T follicular helper cell (primary cell): ENCODE measurements at places on chromosomes 12 and 14.

DNA sequence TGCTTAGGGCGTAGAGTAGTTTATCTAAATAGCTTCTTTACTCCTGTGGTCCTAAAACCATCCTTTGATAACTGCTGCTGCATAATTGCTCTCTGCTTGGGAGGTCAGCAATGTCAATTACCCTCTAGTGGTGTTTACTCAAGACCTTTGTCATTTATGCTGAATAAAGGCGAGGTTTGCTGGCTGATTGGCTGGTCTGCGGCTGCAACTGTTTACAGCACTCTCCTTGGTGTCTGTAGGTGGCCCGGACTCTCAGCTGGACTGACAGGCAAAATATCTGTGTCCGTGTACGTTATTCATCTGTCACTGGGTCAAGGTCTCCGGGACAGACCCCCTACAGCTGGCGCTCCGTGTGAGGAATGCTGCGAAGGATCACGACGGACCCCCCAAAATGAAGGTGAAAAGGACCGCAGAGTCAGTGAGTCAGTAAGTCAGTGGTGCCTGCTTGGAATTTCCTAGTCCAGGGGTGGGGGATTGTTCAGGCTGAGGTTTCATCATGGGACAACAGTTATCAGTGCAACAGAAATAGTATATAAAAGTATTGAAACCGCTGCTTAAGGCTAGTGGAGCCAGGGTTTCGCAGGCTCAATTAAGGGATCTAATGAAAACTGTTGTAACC is 253.3 kb upstream of the DIO2 start:
- DNase-seq = no peak

DNA sequence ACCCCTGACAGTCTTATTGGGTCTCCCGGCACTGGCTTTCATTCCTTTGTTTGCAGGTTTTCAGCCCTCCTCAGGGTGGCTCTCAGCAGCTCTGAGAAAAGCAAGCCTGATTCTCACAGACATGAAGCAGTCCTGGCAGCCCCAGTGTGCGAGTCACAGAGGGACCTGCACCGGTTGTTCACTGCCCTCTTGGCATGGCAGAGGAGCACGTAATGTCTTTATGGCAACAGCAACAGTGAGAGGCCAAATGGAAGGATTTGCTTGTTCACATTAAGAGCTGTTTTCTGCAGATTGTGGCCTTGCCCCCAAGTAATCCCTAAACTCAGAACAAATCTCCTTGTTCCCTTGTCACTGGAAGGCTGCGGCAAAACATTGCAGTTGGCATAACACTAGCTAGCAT is 3.4 kb downstream of the KCNA5 start:
- DNase-seq = no peak

- no peak for DNase-seq
These were observed 2.3 kb upstream of the CEBPE start for GRCh38 chr14:23121361-23121771.

DNA sequence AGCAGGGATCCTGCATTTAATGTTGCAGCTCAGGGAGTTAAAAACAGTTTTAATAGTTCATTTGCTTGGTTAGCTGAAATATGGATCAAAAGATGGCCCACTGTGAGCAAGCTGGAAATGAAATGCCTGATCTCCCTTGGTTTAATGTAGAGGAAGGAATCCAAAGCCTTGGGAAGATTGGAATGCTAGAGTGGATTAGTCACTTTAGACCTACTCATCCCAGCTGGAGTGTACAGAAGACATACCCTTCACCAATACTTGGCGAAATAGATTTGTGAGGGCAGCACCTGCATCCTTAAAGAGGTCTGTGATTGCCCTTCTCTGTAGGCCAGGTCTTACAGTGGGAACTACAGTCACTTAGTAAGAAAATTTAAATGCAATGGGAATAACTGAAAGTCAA is 58.0 kb upstream of the KRAS start:
- DNase-seq = no peak

DNA sequence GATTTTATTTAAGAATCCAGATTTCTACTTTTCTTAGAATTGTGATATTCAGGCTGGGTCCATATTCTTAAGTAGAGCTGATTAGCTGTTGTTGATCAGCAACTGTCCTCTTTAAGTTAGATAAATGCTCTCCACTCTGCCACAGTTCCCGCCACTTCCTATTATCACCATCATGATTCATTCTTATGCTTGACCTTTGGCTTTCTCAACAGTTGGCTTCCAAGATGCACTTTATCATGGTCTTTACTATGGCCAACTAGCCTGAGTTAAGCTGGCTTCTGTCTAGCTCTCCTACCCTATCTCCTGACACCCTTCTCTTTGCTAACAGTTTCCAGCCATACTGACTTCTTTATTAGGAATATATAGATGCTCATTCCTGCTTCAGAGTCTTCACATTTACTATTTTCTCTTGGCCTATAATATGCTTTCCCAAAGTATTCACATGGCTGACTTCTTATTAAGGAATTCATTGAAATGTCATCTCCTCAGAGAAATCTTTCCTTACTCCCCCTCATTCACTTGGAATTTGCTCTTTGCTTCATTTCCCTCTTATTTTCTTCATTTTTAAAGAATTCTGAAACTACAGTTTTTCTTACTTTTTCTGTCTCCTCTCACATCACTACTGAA is 149.0 kb upstream of the IGF1 start:
- no peak for DNase-seq

DNA sequence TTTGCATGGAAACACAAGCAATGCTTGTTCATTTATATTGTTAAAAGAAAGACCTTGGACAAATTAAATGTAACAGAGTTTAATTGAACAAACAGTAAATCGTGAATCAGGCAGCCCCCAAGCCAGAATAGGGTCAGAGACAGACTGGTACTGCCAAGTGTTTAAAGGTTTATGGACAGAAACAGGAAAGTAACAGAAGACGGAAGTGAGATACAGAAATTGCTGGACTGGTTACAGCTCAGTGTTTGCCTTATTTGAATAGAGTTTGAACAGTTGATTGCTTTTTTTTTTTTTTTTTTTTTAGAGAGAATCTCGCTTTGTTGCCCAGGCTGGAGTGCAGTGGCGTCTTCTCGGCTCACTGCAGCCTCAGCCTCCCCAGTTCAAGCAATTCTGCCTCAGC is 50.3 kb downstream of the DAO start:
- no peak for DNase-seq

DNA sequence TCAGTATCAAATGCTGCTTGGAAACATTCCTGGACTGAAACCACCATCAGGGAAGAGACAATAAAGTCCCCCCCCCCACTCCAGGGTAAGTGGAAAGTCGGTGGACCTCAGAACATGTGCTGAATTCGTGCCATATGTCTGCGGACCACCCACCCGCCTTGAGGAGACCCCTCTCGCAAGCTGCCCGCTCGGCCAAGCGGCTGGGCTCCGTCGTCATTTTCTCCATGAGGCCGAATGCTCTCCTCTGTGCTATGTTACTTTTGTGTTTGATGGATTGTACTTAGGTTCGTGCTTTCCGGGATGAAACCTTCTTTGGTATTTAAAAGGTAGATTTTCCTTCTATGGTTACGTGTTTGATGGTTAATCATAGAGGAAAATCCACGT is 136.2 kb upstream of the RTL1 start:
- no peak for DNase-seq

- DNase-seq = no peak
These were observed 17.1 kb downstream of the OTUB2 start for GRCh38 chr14:94043111-94043755.

DNA sequence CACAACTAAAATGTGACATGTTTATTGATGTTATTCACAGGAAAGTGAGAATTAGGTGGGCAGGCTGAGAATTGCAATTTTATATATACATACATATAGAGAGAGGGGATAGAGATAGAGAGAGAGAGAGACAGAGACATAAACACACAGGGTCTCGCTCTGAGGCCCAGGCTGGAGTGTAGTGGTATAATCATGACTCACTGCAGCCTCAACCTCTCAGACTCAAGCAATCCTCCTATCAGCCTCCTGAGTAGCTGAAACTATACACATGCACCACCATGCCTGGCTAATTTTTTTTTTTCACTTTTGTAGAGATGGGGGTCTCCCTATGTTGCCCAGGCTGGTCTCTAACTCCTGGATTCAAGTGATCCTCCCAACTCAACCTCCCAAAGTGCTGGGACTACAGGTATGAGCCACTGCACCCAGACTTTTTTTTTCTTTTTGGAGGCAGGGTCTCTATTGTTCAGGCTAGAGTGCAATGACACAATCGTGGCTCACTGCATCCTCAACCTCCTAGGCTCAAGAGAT is 49.1 kb downstream of the R3HDM2 start:
- DNase-seq = no peak

- no peak for DNase-seq
These were observed 449.3 kb downstream of the ADAMTS20 start for GRCh38 chr12:43102546-43103264.

DNA sequence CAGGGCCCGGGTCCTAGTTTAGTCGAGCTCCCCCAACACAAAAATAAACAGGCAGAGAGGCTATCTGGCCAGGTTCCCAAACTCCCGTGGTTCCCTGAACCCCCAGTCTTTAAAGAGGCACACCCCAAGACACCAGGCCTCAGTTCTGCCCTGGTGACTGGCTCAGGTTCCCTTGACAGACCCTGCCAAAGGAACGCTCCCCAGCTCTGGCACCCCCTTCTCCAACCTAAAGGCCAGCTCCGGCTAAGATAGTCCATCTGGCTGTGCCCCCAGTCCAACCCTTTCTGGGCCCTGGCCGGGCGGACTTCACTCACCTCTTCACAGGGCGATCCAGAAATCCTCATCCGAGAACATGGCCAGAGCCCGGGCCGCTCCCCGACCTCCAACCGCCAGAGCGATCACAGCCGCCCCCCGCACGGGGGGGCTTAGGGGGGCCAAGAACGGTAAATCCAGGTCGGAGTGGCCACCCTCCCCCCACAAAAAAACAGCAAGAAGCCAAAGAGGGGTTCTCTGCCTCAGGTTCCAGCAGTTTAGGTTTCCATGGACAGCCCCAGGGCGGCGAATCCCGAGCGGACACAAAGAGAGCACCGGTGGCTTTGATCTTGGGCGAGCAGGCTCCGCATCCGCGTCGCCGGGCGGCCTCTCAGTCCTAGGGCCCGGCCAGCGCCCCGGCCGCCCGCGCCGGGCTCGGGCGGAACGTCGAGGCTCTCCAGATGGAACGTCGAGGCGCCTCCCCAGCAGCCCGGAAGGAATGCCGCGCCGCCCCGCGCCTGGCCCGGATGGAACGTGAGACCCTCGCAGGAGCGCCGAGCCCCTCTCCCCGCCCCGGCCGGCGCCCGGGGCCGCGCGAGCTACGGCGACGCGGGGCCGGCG is 1.1 kb downstream of the KMT2D start:
- no peak for DNase-seq

GRCh38 chr12:89947437-89948270 is 239.0 kb upstream of the ATP2B1 start:
- DNase-seq = no peak

DNA sequence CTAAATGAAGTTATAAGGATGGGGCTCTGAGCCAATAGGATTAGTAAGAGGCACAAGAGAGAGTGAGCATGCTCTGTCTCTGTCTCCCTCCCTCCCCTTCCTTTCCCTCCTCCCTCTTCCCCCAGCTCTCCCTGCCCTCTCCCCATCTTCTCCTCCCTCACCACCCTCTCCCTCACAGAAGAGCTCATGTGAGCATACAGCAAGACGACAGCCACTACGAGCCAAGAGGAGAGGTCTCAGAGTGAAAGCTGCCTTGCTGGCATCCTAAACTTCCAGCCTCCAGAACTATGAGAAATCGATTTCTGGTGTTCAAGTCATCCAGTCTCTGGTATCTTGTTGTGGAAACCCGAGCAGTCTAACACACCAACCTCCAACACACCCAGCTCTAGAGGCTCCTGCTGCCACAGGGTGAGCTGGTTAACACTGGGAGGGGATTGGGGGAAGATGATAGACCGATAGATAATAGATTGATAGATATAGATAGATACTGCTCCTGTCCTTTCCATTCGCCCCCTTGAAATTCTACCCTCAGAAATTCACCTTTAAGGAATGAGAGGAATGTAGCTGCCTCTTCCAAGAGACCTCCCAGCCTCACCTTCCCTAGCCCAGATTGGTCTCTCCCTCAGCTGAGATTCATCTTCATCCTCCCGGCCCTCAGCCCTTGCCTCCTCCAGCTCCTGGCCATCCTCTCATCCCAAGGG is 25.8 kb upstream of the ACTN1 start:
- no peak for DNase-seq

- no peak for DNase-seq
These were observed 2.7 kb downstream of the CFAP251 start for GRCh38 chr12:121921066-121921465.

DNA sequence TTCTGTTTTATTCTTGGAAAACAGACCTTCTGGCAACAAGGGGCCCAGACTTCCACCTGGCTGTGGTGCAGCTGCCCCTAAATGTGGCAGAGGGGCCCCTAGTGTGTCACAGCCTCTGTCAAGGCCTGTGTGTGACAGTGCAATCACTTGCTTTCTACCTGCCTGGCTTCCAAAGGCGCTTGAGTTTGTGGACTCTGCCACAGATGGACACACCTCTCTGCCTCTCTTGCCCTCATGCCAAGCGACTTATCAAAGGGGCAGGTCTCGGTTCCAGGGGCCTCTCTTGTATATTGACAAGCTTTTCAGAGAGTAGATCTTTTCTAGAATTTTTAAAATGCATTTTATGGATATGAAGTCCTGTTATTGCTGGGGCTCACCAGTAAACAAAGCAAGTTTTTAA is 217.2 kb downstream of the SLC15A4 start:
- no peak for DNase-seq

GRCh38 chr14:20499108-20499507 is 6.2 kb upstream of the RNASE10 start:
- DNase-seq = no peak

DNA sequence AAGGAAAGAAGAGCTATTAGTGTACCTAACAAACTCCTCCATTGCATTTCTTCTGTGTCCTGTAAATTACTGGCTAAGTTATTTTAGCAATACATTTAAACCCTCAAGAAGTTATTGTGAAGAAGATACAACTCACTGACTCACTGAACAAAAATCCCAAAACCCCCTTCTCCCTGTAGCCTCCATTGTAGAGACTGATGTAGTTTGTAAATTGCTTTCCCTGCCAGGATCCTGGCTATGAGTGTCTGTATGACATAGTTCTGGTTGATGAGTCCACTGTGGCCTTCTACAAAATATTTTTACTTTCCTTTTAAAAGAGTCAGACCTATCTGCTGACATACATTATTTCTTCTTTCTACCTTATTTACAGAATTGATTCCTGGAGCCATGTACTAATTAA is 155.6 kb downstream of the SLC6A15 start:
- no peak for DNase-seq

- DNase-seq = no peak
These were observed 14.2 kb downstream of the ESR2 start for GRCh38 chr14:64279704-64280668.

GRCh38 chr14:101084436-101084826 is 180.9 kb upstream of the RTL1 start:
- no peak for DNase-seq

DNA sequence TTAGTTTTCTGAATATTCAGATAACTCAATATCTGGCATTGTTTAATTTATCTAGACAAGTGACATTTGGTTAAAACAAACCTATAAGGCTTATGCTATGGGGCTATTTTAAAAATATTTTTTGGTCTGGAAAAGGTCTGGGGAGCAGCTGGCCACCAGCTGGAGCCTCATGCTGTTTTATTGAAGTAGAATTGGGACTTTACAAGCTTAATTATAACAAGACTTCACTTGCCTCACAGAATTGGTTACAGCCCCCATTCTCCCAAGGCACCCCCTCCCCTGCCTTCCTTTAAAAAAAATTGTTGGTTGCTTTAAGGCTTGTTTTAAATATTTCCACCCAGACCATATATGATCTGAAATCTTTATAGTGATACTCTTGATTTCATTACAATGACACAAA is 453.9 kb downstream of the ADAMTS20 start:
- DNase-seq = no peak
